ENCODE measurements at places on chromosomes 12 and 14. TPM values are rescaled to one million over a fixed set of nuclear protein-coding genes. Genes with fewer than 3 reads are reported as not detected.
A peak's percentile ranks its signal among the peaks of the same experiment; 100 is the strongest.

DNA sequence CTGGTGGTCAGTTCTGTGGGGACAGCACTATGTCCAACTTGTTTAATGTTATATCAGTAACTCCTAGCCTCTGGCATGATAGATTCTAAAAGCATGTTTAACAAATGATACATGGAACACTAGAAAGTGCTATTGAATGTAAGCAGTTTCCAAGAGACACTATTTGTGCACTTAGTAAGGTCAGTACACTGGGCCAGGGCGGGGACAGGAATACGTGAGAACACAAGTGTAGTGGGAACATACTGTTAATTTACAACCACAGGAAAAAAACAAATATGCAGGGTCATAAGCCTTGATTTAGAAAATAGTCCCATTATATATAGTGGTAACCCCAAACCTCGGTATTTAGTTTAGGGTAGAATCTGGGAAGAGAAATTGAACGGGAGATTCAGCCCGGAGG lies 88.9 kb upstream of the SLC38A2 start:
- no peak for DNase-seq

- no peak for DNase-seq
Measured at GRCh38 chr14:103997391-103997790, 55.1 kb upstream of the RD3L start.

Gene ADAMTS20
- total RNA-seq = not detected

DNA sequence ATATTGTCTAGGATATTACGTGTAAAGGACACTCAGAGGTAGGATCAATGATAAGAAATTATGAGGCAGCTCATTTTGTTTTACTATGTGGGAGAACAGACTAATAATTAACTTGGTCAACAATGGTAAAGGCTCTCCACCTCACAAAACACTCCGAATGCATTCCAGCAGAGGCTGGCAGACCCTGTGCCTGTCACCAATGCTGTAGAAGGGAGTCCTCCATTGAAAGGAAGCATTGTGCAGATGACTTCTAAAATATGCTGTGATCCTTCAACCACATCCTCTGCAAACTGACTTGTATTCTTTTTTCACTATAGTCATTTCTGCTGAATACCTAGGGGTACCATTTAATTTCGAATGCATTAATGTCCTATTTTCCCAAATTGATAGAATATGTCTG lies 119.6 kb upstream of the EEA1 start:
- peak; percentile 81 for DNase-seq

Gene DLGAP5
- total RNA-seq = 14.1 TPM

- peak; percentile 78 for DNase-seq
Measured at GRCh38 chr12:3752741-3753486, at the start of gene CRACR2A. Gene CRACR2A (minus strand): TSS chr12:3753109. CDS start chr12:3696999, 56,110 bp downstream.

GRCh38 chr12:50018154-50018553 lies 7.1 kb downstream of the RACGAP1 start:
- no peak for DNase-seq

DNA sequence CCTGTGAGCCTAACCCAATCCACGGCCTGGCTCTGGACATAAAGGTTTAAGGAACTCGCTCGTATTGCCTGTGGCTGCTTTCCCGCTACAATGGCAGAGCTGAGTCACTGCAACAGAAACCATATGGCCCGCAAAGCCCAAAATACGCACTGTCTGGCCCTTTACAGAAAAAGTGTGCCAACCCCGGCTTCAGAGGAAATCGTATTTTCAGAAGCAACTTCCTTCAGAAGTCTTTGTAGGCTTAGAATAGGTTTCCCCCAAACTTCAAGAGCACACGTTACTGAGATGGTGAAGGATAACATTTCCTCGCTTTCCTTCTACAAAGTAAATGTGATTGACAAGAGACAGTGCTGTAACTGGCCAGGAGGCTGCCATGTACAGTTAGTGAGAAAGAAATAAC lies 34.8 kb upstream of the TESC start:
- no peak for DNase-seq

DNA sequence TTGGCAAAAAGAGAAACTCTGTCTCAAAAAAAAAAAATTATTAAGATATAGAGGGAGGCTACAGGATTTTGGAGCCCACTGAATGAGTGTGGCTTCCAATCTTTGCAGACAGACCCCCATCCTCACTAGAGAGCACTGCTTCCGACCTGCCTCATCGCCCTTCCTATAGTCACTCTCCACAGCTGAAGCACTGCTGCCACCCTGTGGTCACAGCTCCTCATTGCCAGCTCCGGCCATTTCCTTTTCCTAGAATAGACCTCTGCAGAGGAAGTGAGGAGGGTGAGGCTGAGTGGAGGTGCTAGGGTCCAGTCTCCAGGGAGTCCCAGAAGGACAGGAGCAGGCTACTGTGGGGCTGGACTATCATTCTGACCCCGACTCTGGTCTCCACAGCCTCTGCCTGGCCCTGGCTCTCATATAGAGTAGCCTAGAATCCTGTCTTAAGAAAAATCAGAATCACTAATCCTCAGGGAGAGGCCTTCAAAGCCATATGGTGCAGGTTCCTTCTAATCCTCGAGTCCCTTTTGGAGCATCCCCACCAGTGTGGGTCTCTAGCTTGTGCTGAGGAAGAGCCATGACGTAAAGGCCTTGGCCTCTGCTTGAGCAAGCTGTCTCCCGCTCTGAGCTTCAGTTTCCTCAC lies 1.4 kb upstream of the NPFF start:
- peak; percentile 95 for DNase-seq

Gene SDR9C7
- total RNA-seq = not detected

- DNase-seq = peak; percentile 33
Measured at GRCh38 chr12:112116232-112117060, 7.9 kb upstream of the NAA25 start.

Gene AQP2
- 0.10 TPM for total RNA-seq

DNA sequence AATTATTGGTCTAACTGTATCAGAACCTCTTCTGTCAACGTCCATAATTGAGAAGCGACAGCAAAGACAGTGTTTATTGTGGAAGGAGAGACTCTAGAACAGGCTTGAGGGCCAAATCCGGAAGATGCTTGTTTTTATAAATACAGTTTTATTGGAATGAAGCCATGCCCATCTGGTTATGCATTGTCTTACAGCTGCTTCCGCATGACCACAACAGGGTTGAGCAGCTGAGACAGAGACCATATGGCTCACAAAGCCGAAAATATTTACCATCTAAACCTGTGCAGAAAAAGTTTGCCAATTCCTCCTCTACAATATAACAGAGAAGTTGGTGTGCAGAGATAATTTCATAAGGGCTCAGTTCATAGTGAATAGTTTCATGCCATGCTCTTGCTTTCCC lies 24.5 kb downstream of the PRKAB1 start:
- no peak for DNase-seq

Gene OTX2
- not detected for total RNA-seq

DNA sequence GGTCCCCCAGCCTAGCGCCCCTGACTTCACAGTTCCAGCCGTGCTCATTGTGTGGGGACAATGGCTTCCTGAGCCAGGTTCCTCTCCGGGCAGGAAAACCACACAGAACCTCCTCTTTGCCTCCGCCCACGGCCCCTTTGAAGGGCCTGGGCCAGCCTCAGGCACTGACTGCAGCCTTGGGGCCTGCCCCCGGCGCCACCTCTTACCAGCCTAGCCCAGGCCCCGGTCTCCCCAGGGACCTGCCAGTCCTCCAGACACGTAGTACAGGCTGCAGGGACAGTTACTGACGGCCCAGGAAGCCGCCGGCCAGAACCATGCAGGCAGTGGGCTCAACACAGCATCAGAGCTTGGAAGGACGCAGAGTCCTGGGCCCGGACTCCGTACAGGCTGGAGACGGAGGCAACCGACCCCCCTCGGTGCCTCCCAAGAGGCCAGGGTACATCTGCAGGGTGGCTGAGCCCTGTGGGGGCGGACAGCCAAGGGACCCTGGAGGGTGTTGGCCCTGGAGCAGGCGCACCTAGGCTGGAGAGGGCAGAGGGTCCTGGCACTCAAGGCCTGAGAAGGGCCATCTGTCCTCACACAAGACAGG lies 20.9 kb upstream of the NUDT14 start:
- no peak for DNase-seq

DNA sequence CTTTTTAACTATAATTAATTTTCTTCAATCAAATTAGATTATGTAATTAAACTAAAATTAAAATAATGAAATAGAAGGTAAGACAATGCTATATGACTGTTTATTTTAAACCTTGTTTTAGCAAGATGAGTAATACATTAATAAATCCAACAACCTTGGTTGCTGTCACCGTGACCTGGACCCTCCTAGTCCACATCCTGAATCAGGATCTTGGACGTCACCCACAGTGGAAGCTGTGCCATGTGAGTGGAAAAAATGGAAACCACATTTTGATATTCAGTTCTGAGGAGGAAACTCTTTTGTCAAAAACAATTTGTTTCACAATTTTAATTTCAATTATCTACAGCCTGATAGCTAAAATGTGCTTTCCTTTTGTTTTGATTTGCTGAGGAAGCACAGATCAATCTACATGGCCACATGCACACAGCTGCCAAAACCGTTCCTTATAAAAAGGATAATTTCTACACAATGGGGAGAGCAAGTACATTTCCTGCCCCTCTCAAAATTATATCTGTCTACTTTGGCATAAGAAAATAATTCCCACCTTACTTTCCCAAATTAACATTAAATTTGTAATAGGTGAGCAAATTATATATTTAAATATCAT lies 255.5 kb downstream of the RASSF9 start:
- no peak for DNase-seq

Gene TPH2
- not detected for total RNA-seq

Gene KRT6C
- total RNA-seq = not detected

Gene PLD4
- total RNA-seq = not detected

DNA sequence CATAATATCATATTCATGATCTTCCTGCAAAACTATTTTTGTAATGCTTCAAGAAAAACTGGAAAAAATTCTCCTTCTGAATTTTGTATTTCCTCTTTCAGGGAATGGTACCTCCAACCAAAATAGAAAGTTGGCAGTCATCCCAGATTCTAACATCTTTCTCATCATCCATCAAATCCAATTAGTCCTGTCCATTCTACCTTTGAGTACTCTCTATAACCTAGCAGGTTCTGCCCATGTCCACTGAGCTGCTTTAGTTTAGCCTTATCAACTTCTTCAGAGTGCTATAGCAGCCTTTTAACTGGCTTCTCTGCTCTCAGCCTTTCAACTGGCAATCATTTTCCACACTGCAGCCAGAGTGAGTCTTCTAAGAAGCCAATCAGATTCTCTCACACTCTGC lies 236.2 kb downstream of the AKAP6 start:
- DNase-seq = no peak

GRCh38 chr14:41642367-41642766 lies 35.7 kb downstream of the LRFN5 start:
- no peak for DNase-seq

DNA sequence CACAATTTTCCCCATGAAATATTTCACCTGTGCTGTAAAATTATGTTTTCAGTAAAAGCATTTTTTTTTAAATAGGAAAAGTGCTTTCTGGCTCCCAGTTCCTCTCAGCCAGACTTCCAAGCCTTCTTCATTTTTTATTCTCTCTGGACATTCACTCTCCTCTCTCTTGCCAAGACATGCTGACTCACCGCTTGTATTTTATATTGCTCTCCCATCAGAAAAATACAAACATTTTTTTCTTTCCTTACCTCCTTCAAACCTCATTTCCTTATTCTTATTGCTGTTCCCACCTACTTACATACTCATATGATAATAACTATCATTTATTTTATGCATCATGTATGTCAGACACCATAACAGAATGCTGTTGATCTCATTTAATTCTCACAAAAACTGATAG lies 37.7 kb upstream of the ZNF641 start:
- DNase-seq = no peak

DNA sequence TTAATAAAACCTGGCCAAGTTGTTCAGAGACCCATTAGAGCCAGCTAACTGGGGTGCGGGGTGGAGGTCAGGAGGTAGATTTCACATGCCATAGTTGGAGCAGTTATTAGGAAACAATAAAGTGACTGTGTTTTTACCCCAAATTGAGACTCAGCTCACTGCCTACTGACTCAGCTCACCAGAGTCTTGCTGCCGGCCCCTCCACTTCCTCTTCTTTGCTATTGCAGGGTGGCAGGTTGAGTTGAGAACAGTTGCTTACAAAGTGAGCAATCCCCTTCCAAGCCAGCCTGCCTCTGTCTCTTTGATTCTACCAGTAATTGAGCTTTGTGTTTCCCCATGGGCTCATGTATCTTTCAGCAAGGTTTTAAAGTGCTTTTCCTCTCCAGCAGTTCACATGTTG lies 12.9 kb downstream of the ST8SIA1 start:
- no peak for DNase-seq

Gene ZNF891
- 0.50 TPM for total RNA-seq

DNA sequence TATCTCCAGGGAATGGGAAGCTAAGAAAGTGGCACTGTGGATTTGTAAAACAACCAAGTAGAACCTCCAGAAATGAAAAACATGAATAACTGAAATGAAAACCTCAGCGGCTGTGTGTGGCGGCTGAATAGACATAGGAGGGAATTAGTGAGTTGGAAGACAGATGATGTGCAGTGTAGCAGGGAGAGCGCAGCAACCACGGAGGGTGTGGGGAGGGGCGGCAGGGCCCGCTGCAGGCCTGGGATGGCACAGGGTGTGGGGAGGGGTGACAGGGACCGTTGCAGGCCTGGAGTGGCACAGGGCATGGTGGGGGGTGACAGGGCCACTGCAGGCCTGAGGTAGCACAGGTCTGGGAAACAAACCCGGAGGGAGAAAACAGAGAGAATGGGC lies 51.1 kb downstream of the BEGAIN start:
- DNase-seq = no peak
